ENCODE measurements at places on chromosomes 3 and 15.

DNA sequence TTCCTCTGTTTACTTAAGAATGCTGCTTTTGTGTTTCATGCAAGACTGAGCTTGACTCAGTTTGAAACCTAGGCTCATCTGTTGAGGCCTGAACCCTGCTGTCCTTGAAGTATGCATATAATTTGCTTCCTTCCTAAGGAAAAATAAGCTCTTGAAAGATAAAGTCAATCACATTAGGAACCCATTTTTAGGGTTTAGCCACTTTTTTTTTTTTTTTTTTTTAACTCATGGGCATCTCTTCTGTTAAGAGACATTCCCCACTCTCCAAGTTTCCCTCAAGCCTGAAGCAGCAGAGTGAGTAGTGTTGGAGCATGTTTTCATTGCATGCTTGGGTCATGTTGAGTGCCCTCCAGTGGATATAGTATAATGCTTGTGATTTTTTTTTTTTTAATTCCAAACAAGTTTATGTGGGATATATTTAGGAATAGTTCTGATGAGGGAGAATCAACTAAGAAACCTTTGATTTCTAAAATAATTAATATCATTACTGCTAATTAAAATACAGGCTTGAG is 3.6 kb downstream of the CTNNB1 start:
- no peak for DNase-seq

DNA sequence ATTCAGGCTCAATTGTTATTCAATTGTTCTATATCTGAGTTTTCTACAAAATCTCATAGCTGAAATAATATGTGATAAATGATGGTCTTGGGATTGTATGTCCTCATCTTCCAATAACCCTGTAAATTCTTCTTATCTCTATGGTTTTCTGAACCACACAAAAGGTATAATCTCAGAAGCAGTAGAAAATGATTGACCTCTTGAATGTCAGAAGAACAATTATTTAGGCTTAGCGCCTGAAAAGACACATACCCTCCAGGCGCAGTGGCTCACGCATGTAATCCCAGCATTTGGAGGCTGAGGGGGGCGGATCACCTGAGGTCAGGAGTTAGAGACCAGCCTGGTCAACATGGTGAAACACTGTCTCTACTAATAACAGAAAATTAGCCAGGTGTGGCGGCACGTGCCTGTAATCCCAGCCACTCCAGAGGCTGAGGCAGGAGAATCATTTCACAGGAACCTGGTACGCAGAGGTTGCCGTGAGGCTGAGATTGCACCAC is 288.0 kb upstream of the TBC1D5 start:
- no peak for DNase-seq

- no peak for DNase-seq
These were observed 63.2 kb upstream of the RASGRP1 start for GRCh38 chr15:38627689-38628277.

DNA sequence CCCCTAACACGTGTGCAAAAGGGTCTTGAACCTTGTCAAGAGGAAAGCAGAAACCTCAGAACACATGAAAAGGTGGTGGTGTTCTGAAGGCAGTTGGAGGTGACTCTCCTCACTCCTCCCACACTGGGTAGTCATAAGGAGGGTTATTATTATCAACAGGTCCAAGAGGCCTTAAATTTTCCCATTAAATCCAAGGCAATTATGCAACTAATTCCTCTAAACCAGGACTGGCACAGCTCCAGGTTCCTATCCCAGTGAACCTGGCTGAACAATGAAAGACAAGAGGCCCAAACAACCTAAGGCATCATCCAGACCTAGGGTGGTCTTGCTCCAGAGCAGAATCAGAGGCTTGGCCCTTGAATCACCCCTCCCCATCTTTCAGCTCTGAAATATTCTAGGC is 15.0 kb downstream of the MYLK start:
- no peak for DNase-seq

DNA sequence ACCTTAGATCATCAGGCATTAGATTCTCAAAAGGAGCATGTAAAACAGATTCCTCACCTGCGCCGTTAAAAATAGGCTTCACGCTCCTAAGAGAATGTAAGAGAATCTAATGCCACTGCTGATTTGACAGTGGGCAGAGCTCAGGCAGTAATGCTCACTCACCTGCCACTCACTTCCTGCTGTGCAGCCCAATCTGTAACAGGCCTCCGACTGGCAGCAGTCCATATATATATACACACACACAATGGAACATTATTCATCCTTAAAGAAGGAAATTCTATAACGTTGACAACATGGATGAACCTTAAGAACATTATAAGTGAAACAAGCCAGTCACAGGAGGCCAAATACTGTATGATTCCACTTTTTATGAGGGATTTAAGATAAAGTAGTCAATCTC is 24.5 kb downstream of the ZNF148 start:
- DNase-seq: no peak

DNA sequence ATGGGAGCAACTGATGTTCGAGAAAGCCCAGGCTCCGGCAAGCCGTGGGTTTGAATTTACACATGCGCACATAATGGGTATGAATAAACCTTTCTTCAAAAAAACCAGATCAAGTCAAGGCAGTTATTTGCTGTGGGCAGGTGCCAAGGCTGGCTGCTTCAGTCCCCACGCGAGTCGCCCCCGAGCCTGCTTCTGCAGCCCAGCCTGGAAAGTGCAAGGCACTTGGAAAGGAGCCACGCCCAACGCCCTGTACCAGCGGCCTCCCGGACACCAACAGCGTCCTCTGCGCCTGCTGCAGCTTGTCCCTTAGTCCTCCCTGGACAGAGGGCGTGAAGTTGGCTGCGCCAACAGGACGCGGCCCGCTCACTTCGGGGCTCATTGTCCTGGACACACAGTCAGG is 68.9 kb downstream of the KLF15 start:
- DNase-seq: no peak

DNA sequence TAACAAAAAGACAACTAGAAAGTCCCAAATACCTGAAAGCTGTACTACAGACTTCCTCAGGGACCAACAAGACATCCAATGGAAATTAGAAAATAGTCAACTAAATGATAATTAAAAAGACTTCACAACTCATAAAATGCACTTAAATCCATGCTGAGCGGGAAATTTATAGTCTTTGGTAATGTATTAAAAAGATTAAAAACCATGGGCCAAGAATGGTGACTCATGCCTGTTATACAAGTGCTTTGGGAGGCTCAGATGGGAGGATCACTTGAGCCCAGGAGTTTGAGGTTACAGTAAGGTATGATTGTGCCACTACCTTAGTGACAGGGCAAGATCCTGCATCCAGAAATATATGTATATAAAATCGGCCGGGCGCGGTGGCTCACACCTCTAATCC is 45.0 kb downstream of the CPEB1 start:
- DNase-seq: no peak

- no peak for DNase-seq
These were observed 227.2 kb upstream of the NANOGP8 start for GRCh38 chr15:35312344-35312743.

DNA sequence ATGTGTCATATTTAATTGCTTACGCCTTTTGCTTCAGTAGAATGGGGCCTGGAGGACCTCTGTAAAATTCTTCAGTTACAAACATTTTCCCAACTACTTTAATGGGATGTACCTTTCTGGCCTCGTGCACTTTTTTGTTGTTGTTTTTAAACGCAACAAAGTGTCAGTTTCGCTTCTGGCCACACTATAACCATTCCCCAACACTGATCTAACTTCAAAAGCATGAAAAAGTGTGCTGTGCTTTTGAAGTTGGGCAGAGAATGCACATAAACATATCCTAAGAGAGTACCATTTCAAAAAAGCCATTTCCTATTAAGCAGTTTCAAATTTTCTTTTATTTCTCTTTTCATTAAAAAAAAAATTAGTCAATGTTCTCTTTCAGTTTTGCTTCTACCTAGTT is 435.8 kb downstream of the CNTN6 start:
- DNase-seq: no peak

DNA sequence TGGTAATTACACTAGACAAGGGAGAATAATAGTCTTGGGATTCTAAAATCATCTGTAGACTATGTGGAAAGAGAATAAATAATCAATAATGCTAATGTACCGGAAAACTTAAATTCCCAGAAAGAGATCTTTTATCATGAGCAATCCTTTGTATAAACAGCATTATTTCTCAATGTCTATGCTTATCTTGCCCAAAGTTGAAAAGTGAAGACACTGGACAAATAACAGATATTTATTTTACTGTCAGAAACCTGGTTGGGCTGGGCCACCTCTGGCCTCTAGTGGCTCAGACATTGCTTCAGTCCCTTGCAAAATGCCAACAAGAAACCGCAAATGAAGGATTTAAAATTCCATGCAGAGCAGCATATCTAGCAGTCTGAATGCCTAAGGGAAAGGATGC is 409.9 kb downstream of the FHIT start:
- no peak for DNase-seq

DNA sequence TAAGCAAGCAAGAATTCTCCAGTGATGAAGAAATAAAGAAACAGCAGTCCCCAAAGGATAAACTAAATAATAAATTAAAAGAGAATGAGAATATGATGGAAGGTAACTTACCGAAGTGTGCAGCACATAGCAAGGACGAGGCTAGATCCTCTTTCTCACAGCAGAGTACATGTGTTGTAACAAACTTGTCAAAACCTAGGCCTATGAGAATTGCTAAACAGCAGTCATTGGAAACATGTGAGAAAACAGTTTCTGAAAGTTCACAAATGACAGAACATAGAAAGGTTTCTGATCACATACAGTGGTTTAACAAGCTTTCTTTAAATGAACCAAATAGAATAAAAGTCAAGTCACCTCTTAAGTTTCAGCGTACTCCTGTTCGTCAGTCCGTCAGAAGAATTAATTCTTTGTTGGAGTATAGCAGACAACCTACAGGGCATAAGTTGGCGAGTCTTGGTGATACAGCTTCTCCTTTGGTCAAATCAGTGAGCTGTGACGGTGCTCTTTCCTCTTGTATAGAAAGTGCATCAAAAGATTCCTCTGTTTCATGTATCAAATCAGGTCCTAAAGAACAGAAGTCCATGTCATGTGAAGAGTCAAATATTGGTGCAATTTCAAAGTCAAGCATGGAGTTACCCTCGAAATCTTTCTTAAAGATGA is 4.5 kb upstream of the SCG5 start:
- DNase-seq: no peak

DNA sequence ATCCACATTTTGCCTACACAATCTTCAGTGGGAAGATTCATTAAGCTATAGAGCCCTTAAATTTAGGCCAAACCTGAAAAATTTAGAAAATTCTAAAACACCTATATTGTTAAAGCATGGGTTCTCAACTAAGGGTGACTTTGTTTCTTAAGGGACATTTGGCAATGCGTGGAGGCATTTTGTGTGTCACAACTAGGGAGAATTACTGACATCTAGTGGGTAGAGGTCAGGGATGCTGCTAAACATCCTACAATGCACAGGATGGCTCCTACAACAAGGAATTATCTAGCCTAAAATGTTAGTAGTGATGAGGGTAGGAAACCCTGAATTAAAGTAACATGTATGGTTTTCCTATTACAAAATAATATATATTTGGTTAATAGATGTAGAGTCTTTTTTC is 55.8 kb downstream of the TBC1D5 start:
- DNase-seq: no peak

DNA sequence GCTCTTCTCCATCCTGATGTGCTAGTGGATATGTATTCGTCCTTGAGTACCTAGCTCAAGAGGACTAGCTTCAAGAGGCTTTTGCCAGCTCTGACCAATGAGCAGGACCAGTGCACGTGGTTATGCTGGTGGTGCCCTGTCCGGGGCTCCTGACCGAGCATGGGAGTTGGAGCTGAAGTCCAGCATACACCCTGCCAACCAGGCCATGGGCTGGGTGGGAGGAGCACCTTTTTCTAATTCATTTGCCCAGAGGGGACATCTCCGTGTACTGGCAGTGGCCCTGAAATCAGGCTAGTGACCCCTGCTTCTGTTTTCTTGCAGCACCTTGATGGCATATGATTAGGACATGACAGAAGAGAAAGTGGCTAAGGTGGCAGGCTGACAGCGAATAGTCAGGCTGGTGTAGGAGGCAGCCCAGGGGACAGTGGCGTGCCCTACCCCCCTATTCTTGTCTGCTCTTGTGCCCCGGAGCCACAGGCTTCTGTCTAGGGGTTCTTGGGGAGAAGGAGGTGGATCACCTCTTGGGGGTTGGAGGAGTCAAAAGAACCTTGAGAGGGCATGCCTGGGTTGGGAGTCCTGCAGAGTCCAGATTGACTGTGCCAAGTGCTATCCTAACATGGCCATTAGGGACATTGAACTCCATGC is 16.5 kb downstream of the PODXL2 start:
- DNase-seq: no peak

DNA sequence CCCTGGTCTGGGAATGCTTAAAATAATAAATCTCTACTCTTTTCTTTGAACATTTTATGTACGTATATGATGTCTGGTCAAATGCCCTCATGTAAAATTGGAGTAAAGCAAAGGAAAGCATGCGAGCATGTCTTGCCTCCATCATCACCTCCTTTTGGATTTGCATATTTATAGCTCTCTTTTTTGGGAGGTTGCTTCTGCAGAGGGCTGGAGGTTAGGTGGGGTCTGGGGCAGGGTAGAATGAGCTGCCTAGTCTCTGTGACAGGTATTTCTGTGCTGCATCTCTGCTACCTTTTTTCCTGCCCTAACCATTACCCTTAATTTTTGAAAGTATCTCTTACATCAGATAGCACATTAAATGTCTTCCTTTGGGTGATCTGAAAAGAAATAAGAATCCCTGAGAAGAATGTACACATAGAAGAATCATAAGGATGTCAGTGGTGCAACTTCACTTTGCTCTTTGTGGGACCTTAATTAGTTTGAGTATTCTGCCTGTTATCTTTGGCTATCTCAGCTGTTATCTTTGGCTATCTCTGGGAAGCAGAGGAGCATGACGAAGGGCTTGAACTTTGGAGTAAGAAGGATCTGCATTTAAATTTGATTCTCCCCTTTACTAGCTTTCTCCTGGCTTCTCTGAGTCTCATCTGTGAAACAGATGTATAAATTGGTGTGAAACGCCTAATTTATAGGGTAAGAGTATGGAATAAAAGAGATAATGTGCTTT is 40.2 kb downstream of the PPM1L start:
- DNase-seq: no peak

GRCh38 chr15:73856458-73857192 is 16.7 kb upstream of the TBC1D21 start:
- DNase-seq: no peak

- DNase-seq: no peak
These were observed 47.3 kb downstream of the PLSCR2 start for GRCh38 chr3:146421819-146422759.

GRCh38 chr15:87681104-87681503 is 575.4 kb downstream of the NTRK3 start:
- peak; percentile 10 for DNase-seq

- DNase-seq: no peak
These were observed 3.9 kb upstream of the GRAMD2A start for GRCh38 chr15:72201391-72201921.

- no peak for DNase-seq
These were observed 310.9 kb downstream of the TBC1D5 start for GRCh38 chr3:17431484-17432045.

DNA sequence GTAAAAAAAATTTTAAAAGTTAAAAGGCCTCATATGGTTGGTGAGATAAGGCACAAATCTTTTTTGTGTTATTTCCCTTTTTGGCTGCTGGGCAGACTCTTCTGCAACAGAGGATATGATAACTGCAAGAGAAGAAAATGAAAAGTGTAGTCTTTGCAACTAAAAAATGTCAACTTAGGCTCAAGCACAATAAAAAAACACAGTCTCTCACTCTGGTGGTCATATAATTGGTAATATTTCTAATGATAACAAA is 15.4 kb downstream of the COMMD2 start:
- no peak for DNase-seq

Measured in CD4-positive, alpha-beta T cell treated with Interleukin-21 for 1 hour (primary cell).